SW 1271 (cell line): ENCODE measurements at places on chromosomes 2 and 18.

DNA sequence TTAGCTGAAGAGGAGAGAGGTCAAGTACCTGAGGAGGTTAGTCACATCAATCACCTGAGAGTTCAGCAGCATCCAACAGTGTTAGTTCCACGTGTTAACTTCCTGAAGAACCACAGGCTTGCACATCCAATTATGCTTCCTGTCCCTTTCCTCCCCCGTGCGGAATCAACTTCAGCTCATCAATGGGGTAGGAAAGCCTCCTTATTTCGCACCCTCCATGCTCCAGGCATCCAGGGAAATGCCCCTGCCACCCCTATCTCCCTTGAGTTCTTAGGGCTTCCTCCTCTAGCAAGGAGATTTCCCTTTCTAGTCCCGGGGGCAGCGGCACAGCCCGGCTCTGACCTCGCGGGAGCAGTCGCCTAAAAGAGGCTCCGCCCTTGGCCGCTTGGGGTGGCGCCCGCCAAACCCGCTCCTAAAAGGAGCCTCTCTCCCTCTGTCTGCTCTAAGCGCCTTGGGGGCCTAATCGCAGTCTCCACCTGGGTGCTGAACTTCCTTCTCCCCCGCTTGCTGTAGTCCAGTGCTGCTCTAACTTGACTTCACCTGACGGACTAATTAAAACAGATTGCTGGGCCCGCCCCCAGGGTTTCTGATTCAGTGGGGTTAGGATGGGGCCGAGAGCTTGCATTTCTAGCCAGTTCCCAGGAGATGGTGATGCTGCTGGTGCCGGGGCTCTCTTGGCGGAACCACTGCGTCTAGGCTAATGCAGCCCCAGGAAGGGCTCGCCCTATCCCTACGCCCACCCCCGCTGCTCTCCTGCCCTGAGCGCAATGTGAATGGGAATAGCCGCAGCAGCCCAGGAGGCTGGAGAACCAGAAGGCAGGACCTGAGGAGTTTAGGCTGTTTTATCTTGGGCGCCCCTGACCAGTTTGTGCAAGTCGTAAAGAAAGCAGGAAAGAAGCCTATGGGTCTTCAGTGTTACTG is 3.4 kb upstream of the TET3 start:
- DNase-seq, result no peak

GRCh38 chr2:157722580-157723234 is 94.0 kb upstream of the ACVR1C start:
- DNase-seq, result peak; percentile 15

DNA sequence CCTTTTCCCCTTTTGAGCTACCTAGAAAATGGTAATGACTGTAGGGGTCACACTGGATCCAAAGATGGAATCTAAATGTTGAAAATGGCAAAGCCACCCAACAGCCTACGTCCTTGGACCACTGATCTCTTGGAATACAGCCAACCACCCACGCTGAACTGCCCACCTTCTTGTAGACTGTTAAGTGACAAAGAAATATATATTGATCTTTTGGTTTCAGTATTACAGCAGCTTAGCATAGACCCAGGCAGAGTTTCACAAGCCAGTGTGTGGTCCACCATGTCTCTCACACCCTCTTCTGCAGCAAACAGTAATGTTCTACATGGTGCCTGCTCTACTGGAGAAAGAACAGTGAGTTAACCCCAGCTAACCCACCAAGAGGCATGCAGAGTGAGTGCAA is 20.2 kb downstream of the CACNB4 start:
- no peak for DNase-seq

DNA sequence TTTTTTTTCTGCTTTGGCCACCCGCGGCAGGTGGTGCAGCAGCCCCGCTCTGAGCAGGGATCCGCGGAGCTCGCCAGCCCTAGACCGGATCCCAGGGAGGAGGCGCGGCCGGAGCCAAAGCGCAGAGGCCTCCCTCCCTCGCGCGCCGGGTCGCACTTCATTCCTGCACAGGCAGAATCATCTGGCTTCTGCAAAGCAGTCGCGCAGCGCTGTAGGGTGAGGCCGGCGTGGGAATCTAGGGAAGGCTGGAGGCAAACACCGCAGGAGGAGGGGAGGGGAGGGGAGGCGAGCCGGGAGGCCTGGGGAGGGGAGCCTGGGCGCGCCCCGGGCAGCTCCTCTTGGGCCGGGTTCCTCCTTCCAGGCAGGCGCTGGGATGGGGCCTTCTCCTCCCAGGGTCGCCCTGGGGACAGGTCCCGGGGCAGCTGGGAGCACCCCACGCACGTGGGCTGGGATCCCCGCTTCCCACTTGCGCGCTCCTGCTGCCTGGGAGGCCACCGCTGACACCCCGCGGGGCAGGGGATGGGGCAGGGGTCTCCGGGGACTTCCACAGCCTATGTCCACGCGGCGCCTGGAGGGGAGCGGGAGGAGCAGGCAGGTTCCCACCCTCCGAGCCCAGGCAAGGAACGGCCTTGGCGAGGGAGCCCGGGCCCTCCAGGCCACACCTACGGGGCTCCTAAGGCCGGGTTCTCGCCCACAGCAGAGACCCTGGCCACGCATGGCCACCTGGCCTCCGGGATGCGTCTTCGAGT is 45.0 kb downstream of the MBP start:
- DNase-seq, result no peak

DNA sequence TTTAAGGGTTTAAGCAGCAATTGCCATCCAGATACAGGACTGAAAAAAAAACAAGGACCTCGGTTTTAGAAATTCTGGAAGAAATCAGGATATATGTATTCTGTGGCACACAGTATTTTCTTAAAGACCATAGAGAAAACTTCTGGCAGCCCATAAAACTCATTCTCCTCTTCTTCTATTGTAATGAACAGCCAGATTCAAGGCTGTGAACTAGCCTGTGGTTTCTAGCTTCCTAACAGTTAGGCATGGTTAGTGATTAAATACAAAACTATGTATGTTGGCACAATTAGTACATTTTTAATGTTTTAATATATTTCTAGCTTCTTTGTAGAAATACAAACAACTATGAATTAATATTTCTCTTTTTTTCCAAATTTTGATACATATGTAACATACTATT is 555.7 kb downstream of the DSC3 start:
- no peak for DNase-seq

- no peak for DNase-seq
Observed at GRCh38 chr2:225895126-225895525, 495.6 kb downstream of the NYAP2 start.

DNA sequence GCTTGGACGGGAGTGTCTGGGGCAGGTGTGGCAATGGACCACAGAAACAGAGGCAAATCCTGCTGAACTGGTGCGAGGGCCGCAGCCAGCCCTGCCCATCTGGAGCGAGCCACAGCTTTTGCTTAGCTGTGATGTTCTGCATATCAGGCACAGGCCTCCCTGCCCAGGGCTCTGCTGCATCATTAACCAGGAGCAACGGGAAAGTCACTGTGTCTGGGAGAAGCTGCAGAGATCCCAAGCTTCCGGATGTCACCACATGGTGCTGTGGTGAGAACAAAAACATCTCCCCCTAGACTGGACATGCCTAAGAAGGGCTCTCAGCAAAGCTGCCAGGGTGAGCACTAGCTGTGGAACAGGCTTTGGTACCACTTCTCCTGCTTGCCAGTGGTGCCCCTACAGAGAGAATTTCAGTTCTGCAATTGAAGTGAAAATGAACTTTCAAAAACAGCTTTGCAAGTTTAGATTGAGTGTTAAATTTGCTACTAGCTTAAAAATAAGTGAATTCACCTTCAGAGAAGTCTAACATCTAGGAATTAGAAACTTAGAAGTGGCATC is 172.9 kb upstream of the MYT1L start:
- DNase-seq, result no peak

DNA sequence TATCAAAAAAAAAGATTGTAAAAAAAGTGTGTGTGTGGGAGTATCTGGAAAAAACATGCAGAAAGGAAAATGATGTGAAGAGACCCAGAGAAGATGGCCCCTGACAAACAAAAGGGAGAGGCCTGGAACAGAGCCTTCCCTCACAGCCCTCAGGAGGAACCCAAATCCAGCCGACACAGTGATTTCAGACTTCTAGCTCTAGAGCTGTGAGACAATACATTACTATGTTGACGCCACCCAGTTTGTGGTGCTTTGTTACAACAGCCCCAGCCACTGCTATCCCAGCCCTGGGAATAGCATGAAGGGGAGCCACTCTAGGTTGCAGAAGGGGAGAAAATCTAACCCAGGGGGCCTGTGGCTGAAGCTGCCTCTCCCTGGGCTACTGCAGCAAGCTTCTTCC is 59.0 kb upstream of the ZBTB7C start:
- no peak for DNase-seq

DNA sequence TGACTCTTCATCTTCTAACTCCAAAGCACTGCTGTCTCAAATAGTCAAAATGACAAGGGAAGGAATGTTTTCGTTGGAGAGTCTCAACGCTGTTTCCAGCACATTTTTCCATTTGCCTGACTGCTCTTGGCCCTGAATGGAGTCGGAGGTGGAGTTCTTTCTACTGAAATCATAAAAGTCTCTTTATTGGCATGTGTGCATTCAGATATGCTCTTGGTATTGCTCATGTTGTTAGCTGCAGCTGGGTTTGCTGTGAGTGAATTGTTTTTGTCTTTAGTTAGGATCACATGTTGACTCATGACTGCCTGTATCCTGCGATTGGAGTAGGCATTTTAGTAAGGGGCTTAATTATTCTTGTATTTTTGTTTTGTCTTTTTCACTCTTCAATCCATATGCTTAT is 16.8 kb downstream of the TMEM17 start:
- no peak for DNase-seq

DNA sequence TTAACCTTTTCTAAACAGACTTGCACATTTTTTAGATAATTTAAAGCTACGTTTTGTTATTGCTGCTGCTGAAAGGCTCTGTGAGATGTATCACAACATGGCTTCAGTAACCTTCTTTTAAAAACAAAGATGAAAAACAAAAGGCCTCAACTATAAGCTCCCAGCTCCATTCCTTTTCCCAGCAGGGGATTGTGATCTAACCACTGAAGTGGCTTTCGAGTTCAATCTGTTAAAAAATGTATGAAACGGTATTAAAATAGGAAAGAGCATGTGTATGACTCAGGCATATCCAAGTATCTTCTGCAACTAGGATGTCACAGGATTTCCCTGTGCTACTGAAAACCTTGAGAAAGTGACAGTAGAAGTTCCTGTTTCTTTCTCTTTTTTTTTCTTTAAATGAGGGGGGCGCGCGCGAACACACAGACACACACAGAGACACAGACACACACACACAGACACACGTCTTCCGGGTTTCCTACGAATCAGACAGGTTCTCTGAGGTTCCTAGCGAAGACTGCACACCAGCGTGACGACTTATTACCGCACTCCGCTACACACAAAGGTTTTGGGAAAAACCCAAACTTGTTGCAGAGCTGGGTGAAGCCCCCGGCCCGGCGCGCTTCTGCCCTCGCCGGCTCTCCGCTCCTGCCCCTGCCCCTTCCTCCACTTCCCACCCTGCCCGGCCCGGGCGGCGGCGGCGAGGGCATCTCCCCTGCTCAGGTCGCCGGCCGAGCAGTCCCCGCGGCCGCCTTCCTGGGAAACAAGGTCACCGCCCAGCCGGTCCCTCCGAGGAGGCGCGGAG is 86.8 kb downstream of the RBMS1 start:
- DNase-seq, result peak; percentile 18

DNA sequence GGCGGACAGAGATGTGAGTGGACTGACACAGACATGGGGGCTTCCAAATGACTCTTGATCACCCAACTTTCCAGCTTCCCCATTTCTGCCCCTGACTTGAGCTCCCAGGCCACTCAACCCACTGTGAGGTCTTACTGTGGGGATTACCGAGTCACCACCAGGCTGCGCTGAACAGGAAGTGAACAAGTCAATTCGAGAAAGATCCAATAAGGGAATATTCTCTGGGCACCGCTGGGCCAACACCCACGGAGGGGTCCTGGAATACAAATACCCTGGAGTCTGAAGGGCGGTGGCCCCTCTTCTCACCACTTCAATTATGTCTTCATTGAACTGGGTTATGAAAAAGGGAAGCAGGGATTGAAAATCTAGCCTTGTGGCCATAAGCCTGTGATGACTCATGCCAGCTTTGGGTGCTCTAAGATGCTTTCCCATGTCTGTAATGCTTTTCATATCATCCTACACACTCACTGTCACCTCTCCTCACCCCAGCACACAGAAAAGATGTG is 37.7 kb downstream of the BCL11A start:
- no peak for DNase-seq

DNA sequence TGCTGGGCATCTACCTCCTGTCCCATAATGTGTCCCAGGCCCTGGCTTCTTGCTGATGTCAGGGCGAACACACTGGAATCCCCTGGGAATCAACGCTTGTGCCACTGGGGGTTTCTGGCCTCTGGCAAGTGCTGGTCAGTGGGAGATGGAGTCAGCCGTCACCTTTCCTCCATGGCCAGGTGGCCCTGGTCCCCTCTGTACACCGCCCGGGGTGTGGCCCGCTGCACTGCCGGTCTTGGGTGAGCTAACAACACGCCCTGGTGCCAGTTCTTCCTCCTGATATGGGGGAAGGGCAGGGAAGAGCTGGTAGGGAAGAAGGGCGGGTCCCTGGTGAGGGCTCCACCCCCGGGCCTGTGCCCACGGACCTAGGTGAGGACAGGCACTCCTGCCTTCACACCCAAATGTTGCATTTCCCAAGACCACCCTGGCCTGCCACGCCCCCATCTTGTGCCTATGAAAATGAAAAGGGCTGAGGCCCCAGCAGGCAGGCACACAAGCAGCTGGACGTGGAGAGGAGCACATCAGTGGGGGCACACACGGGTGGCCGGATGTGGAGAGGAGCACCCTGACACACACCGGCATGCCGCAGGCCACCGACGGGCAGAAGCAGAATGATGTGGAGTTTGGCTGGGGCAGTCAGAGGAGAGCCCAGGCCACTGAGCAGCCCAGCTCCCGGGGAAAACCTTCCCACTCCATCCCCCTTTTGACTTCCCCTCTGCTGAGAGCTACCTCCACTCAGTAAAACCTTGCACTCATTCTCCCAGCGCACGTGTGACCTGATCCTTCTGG is 140.5 kb downstream of the ASB1 start:
- no peak for DNase-seq

GRCh38 chr18:7464245-7464966 is 102.7 kb upstream of the PTPRM start:
- no peak for DNase-seq

- no peak for DNase-seq
Observed at GRCh38 chr2:212133337-212133736, 405.3 kb downstream of the ERBB4 start.

DNA sequence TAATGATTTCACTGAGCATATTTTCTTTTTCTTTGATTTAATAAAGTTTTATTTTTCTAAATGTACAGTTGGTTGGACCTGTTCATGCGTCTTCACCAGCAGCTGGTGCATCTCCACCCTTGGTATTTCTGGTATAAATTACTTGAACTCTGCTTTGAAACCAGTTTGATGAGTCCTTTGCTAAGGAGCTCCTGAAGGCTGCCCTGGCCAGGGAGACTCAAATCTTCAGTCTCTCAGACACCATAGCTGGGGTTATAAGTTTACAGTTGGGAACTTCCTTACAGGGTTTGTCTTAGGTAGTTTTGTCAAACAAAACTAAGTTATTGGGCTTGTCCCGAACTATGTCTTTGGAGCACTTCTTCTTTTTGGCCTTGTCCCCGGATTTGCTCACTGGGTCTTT is 44.7 kb downstream of the HS1BP3 start:
- no peak for DNase-seq

DNA sequence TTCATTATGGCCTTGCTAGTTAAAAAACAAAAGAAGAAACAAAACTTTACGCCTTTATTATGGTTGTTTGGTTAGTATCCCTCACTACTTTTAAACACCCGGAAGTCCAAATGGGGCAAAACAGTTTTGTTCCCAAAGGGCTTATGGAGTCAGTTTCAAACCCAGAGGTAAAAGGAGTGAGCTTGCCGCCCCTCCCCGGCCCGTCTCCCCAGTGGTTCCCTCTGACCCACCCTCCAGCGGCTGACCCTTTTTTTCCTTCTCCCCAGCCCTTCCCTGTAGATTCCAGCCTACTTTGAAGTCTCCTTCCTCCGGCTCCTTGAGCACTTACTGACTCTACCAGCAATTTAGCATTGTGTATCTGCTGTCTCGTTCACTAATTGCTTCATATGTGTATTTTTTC is 209.2 kb downstream of the ICOS start:
- DNase-seq, result no peak
